ENCODE measurements at places on chromosomes 3 and 15.

GRCh38 chr3:187720337-187720670, 17.9 kb upstream of the RTP2 start:
- no peak for DNase-seq

- DNase-seq: no peak
Measured at GRCh38 chr15:79157631-79158592, 67.3 kb upstream of the RASGRF1 start.

GRCh38 chr15:51093839-51094605, 684 bp downstream of the TNFAIP8L3 start:
- DNase-seq: no peak

DNA sequence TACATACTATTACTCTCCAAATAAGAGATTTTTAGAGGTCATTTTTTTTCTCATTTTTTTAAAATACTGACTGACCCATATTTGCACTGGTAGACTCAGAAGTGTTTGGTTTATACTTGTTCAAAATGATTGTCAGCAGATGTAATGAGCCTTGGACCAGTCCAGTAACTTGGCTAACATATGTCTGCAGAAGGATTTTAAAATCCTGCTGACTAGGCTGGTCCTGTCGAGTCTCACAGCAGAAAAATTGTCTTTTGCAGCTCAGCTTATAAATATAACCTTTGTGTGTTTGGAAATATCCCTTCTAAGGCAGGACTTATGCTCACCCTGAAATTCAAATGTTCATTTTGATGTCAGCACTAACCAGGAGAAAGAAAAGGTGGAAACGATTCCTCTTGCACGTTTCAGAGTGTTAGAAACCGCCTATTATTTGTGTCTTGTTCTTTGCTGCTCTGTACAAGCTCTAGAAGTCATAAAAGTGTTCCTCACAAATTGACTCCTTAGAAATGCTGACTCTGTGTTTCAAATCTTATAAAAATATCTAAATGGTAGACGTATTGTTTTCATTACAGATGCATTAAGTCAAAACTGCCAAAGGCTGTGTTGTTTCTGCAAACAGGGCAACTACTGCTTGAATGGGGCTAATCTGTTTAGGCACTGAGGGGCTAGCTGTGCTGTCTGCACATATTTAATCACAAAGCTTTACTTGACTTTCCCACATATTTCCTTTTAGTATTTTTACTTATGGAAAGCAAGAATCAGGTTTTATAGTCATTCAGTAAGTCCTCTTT, 95.3 kb downstream of the CHL1 start:
- no peak for DNase-seq

- no peak for DNase-seq
Measured at GRCh38 chr3:198107840-198108734, 148.1 kb downstream of the LMLN start.

DNA sequence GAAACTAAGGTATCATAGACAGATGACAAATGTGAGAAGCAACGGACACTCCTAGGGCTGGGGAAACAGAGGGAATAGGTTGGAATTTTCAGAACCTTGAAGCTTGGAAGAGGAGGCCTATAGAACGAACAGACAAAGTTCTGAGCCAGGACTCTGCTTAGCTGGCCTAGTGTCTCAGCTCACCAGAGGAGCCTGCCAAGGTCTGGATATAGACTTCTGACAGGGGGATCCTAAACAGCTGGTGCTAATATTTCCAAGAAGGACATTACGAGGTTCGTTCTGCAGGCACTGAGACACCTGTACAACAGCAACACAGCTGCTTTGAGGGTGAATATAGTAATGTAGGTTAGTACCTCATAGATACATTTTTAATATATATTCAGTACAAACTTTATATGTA, 266.3 kb downstream of the CHL1 start:
- no peak for DNase-seq

DNA sequence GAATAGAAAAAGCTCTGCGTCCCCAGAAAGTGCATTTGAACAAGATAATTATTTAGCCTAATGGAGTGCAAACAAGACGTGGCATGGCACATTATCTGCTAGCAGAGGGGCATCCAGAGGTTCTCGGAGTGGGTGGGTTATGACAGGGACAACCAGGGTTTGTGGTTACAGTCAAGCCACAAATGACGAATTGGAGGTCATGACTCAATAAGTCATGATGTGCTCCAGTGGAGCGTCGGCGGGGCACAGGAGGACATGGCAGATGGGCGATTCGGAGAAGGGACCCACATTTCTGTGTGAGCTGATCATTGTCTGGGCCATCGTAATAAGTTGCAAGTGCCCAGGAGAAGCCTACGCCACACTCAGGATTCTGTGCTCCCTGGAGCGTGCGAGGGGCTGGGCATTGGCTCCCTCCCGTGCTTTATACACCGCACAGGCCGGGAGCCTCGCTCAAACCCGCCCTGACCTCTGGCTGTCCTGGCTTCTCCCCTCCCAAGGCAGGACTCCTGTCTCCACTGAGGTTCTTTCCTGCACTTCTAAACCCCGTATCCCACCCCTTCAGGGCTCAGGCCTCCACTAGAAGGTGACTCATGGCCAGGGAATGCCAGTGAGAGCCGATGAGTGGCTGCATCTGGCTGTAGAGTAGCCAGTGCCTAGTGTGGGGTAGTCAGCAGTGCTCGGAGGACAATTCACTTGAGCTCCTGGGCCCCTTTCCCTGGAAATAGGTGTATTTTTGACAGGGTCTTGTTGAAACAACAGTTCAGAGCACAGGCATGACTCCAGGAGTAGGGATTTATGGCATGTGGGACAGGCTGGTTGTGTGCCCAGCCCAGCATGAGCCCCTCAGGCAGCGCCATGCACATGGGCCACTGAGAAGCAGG, 67.4 kb downstream of the GRIP2 start:
- DNase-seq: peak; percentile 48

GRCh38 chr3:115659253-115660220, 36.2 kb downstream of the GAP43 start:
- no peak for DNase-seq

DNA sequence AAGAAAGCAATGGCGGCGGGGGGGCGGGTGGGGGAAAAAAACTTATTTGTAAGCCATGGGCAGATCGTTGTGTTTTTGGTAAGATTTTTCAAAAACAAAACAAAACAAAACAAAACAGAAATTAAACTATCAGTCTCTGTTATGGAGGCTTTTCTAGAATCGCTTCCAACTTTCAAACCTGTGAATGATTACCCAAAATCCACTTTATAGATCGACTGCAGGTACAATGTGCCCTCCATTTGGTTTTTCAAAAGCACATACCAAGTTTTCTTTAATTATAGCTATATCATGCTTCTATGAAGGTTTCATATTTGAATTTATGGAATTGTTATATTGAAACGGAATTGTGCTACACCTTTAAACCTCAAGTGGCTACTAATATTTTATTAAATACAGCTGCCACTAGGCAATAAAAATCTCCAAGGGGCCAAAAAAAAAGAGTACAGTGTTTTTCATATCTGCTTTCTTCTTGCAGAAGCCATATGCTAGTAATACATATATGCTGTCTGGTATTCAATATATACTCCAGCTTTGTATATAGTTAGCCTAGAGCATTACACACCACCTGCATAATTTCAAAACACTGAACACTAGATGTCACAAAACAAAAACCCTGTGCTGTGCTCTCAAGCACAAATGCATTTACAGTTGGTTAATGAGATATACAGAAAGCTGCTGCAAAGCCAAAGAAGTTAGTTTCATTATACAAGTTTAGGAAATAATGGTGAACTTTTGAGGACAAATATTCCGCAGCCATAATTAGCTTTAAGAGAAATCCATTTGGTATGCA, 683.8 kb upstream of the NR2F2 start:
- no peak for DNase-seq

DNA sequence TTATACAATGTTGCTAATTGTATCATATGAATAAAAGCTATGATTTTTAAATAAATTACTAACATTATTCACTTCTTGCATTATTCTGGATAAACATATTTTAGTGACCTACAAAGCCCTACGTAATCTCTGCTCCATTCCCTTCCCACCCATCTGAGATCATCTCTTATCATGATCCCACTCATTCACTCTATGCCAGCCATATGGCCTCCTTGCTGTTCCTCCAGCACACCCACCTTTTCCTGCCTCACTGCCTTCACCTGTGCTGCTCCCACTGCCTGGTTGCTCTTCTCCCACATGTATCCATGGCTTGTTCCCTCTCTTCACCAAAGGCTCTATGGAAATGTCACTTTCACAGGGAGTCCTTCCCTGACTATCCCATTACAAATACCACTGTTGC, 7.3 kb upstream of the USP8 start:
- no peak for DNase-seq

- DNase-seq: no peak
Measured at GRCh38 chr15:29544513-29545128, 275.0 kb upstream of the NSMCE3 start.

DNA sequence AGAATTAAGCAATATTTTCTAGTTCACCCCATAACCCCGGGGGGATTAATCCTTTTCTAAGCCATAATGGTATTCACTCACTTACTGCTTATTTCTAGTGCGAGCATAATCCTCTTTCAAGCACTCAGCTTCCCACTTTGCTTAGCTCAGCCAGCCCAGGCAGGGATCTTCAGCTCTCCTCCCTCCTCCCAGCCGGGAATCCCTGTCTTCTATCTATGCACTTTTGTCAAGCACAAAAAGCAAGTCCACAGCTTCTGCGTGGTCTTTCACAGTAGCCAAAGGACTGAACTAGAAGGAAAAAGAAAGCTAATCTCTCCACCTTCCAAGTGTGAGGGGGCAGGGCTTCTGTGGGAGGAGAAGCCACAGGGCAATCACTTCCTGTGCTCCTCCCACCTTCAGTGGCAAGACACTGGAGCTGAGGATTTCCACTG, 62.8 kb downstream of the PEX5L start:
- DNase-seq: peak; percentile 21

- no peak for DNase-seq
Measured at GRCh38 chr3:38404286-38404685, 49.4 kb upstream of the ACVR2B start.

- no peak for DNase-seq
Measured at GRCh38 chr3:53493963-53494791, at the start of gene CACNA1D. Gene CACNA1D (plus strand): TSS chr3:53494611. CDS start chr3:53495167, 556 bp downstream.

- DNase-seq: no peak
Measured at GRCh38 chr3:13463618-13464400, 16.3 kb upstream of the HDAC11 start.

DNA sequence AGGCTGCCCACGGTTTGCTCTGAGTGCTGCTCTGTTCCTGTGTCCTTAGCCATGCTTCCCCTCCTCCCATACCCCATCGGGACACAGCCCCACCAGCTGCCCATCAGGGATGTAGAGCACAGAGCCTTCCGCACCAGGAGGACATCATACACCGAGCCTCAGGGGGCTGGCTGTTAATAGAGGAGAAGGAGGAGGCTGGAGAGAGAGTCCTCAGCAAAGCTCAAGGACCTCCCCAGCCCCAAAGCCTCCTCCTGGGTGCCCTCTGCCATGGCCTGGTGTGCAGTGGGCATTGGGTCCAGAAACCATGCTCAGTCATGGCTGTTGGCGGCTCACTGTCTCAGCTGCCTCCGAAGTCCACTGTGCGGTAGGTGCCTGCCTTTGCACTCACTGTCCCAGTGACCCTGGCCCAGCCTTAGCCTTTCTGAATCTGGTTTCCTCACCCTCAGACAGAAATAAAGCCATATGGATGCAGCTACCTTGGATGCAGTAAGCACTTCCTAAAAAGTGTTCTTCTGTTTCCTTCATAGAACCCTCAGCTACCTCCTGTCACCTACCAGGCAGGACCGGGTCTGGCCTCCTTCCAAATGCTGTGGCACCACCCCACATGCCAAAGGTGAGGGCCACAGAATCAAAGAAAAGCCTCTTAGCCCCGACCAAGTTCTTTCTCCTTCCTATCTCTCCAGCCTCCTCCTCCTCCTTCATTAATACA, 53.9 kb downstream of the ACAD9 start:
- DNase-seq: no peak

DNA sequence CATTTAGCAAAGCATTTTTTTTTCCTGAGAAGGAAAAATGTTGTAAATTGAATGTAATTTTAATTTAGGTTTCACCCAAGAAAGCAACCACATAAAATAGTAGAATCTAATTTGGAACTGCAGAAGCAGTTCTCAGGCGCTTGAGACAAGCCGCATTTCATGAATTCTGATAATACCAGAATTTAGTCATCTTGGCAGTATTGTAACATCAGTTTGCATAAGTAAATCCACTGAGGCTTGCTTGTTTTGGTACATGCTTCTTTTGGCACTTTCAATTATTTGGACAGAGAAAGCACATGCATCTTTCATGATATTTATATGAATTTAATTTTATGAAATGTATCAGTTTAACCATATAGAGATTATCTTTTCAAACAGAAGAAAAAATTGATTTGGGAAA, 389.7 kb upstream of the ROBO1 start:
- no peak for DNase-seq

DNA sequence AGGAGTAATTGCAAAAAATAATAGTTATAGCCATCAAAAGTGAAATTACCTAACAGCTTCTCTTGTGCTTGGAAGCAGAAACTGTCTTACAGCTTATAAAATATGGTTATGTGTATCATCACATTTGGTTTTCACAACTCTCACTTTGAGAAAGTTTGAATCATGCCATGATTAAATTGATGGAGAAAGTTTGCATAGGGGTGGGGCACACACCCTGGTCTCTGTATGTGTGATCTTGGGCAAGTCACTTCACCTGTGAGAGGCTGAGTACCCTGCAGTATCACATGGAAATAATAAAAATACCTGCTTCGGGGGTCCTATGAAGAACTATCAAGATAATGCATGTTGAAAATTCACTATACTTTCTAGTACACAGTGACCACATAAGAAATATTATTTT, 471.4 kb downstream of the RAP2B start:
- peak; percentile 43 for DNase-seq

DNA sequence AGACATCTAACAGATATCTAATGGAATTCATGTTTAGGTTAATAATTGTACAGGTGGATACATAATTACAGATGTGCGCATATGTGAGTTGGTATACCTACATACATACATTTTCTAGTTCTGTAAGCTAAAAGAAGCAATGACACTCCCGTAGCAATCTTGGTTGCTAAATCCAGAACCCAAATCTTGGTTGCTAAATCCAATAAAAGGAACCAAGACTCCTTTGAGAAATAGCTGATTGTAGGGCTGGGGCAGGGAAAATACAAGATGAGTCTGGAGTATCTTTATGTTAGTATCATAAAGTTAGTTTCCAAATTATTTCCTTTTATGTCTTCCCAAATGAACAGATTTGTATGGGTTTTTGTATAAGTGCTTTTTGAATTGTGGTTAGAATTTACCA, 135.2 kb downstream of the TMCC1 start:
- DNase-seq: no peak

DNA sequence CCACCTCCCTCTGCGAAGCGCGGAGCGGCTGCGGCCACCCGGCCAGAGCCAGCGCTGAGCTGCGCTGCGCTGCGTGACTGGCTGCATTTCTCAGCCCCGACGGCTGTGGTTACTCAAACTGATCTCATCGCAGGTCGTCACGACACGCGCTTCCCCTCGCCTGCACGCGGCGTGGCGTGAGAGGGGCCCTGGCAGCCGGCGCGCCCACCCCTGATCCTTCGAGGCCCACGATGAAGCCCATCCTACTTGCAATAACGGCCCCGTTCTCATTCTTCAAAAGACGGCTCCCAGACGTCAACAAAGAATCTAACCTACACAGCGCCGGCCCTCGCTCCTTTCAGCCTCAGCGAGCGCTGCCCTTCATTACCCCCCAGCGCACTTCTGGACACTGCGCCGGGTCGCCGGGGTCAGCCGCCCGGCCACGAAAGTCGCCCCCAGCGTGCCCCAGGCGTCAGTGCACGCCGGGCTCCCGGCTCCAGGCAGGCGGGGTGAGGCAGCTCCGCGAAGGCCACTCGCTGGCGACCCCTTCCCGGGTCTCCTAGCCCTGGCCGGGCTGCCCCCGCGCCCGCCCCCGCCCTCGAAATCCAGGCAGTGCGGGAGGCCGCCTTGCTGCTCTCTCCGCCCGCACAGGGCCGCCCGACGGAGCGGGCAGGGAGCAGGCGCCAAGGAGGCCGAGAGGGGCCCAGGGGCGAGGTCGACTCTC, 9.9 kb upstream of the LEKR1 start:
- peak; percentile 63 for DNase-seq
